SJCRH30 (cell line): ENCODE measurements at places on chromosomes 12 and 14. TPM values are rescaled to one million over a fixed set of nuclear protein-coding genes. Genes with fewer than 3 reads are reported as not detected.

DNA sequence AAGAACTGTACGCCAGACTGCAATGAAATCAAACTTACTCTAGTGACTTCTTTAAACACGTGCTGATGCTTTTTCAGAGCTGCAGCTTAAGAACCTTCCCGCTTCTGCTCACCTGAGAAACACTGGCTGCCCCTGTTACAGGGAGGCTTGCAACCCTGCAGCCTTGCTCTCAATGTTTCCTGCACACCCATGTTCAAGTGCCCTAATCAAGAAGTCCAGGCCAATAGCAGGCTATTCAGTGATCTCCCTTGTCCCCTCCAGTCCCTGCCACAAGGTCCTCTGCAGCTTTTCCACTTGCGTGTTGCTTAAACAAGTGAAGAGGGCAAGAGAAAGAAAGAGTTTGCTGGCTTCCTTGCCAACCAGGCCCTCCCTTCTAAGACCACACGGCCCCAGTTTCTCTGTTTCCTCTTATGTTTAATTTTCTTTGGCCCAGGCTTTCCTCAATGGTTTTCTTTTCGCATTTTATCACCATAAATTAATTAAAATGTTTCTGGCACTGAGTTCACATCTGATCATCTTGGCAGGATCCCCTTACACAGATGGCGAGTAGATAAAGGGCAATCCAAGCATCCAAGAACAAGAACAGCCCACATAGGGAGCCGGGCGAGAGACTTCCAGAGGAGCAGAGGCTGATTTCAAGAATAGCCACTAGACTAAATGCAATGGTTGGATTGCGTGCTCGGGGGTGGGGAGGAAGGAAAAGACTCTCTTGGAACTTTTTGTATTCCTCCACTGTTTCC lies 82.3 kb upstream of the CDKN3 start:
- DNase-seq = no peak

DNA sequence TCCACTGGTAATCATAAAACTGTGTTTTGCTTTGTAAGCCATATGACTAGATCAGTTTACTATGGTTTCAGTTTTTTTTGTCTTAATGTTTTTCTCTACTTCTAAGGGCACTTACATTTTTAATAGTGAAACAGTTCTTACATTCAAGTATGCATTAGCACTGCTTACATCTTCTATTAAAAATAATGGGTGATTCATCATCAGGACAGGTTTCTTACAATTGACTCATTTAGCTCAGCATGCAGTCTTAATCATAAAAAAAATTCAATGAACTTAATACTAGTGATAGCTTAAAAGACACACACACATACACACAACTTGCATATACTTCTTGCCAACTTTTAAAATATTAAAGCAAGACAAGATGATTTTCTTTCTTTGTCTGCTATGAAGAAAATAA lies 845.7 kb upstream of the USP15 start:
- no peak for DNase-seq

DNA sequence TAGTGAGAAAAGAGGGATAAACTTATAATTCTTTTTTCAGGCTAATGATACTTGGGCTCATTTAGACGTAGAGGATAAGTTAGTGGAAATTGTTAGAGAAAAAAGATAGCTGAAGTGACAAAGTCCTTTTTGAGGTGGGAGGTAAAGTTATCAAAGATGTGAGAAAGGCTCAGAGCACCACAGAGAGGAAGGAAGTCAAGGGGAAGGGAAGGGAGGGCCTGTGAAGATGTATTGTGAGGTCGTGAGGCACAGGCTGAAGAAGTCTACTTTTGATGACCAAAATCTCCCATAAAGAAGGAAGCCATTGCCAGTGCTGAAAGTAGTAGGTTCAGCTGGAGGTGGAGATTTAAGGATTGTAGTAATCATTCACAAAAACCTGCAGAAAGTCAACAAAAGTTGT lies 19.4 kb upstream of the PTGDR start:
- no peak for DNase-seq

- no peak for DNase-seq
Measured at GRCh38 chr12:12560587-12561370, 1.9 kb downstream of the DUSP16 start.

GRCh38 chr14:40859055-40859454 lies 747.6 kb upstream of the LRFN5 start:
- DNase-seq = no peak

GRCh38 chr12:51496895-51497294 lies 72.3 kb downstream of the SLC4A8 start:
- DNase-seq = no peak

DNA sequence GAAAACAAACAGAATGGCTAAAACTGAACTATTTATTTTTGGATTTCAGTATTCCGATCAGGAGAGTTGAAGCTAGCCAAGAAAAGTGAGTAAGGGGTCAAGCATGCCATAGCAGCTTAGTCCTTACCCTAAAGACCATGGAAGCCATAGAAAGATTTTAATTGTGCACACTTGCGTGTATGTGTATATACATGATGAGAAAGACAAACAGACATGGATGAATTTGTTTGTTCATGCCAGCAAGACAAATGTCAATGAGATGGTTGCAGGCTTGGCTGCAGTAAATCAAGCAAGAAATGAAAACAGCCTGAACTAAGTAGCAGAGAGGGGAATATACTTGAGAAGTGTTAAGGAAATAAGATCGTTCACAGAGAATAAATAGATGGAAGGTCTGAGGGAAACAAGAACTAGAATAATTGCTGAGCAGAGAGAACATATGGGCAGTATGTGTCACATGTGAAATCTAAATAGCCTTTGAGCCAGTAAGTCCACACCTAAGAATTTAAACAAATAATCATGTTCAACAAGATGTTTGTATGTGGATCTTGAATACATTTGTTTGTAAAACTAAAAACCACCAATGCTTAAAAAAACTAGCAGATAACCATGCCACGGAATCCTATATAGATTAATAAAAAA lies 14.8 kb downstream of the SNW1 start:
- DNase-seq = no peak

DNA sequence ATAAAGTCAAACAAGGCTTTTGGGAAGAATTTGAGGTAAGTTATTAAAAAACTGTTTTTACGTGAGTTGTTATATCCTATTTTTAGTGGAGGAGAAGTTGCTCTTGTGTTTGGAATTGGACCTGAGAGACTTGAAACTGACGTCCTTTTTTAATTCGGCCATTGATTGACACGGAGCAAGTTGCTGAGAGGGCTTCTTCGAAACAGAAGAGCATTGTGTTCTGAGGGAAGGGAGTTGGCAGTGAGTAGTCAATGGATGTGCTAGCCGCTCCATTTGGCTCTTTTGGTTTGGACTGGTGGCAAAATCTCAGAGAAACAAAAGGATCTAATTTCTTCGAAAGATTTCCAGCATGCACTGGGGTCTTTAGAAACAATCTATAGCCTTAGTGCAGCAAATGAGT lies 37.3 kb downstream of the PTPN11 start:
- DNase-seq = no peak

DNA sequence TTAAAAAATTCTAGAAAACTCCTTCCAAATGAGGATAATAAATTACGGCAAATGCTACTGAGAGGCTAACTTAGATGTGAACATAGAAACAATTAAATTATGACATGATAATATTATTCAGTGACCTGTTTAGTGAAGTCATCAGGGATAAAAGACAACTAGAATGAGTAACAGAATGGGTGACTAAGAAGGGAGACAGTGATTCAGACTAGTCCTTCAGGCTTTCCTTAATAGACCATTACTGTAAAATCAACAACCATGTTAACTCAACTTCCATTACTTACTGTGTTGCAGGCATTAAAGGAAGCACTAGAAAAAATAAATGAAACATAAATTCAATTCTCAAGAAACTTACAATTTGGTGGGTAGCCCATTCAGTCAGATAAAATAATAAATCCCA lies 543.9 kb upstream of the LRFN5 start:
- DNase-seq = no peak

DNA sequence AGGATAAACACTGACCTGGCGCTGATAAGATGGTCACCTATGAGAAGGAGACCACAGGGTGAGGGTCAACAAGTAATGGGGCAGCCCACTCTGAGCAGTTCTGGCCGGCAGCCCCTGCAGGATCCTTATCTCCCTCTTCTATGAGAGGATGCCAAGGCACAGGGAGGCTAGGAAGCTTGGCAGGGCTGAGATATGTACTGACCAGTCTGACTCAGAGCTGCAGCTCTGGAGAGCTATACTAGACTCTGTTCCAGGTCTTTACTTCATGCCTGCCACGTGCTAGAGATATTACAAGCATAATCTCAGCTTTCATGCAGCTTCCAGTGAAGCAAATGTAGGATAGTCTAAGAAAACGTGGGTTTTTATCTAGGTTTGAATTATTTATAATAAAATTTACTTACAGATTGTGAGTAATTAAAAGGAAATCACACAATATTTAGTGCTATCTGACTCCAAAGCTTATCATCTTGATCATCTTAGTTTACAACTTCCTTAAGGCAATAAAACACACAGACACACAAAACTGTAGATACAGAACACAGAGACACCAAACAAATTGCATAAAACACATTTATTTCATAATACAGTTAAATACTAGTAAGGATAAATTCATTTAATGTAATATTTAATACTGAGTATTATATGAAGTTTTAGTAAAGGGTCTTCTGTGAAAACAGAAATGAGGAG lies 32.3 kb downstream of the GIT2 start:
- no peak for DNase-seq

- no peak for DNase-seq
Measured at GRCh38 chr14:93880021-93880820, 46.9 kb upstream of the FAM181A start.

- DNase-seq = no peak
Measured at GRCh38 chr12:47909839-47910465, 5.2 kb upstream of the VDR start.

RFLNA gene
- total RNA-seq = 56.4 and 57.2 TPM in 2 replicates

DCAF4 gene
- 16.1 and 17.0 TPM in 2 replicates for total RNA-seq

PRPH gene
- total RNA-seq = 1.7 and 3.9 TPM in 2 replicates

CARMIL3 gene
- total RNA-seq = 0.20 and 0.40 TPM in 2 replicates

ERC1 gene
- 31.5 and 36.1 TPM in 2 replicates for total RNA-seq

RPS6KL1 gene
- total RNA-seq = 1.8 TPM in 2 replicates

NOXRED1 gene
- 0.06 TPM in 1 of 2 replicates, not detected in the other for total RNA-seq
